ENCODE measurements at places on chromosomes 5 and 9. TPM values are rescaled to one million over a fixed set of nuclear protein-coding genes. Genes with fewer than 3 reads are reported as not detected.

Gene CYSRT1
- total RNA-seq = 0.17 TPM

Gene CEL
- total RNA-seq = 0.58 TPM

DNA sequence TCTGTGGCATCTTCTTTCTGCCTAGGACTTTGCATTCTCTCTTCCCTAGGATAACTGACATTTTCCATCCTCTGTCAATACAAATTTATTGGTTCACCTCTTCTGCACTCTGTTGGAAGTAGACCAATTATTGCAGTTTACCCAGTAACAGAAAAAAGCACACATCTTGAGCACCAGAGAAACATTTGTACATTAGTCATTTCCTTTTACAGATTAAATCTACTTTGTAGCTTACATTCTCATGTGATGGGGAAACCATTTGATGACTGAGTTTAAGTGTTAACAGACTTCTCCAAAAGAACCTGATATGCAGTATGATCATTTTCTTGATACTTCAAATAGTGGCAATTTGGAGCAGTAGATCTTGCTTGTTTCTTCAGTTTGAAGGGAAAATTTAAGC lies 1098.8 kb downstream of the DTWD2 start:
- DNase-seq = peak; percentile 38

DNA sequence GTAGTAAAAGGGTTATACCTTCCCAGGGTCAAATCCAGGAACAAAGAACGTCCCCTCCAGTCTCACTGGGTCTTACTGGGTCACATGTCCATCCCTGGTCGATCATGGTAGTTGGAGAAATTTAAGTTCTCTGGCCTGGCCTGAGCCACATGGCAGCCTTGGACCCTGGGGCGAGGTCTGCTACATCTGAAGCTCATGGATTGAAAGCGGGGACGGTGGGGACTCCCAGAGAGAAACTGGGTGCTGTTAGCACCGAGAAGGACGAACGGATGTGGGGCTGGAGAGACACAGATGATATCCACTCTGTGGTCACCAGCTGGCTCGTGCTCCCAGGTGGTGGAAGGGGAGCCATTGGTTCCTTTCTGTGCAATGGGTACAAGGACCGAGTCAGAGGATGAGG lies 46.9 kb downstream of the TSPAN17 start:
- DNase-seq = no peak

DNA sequence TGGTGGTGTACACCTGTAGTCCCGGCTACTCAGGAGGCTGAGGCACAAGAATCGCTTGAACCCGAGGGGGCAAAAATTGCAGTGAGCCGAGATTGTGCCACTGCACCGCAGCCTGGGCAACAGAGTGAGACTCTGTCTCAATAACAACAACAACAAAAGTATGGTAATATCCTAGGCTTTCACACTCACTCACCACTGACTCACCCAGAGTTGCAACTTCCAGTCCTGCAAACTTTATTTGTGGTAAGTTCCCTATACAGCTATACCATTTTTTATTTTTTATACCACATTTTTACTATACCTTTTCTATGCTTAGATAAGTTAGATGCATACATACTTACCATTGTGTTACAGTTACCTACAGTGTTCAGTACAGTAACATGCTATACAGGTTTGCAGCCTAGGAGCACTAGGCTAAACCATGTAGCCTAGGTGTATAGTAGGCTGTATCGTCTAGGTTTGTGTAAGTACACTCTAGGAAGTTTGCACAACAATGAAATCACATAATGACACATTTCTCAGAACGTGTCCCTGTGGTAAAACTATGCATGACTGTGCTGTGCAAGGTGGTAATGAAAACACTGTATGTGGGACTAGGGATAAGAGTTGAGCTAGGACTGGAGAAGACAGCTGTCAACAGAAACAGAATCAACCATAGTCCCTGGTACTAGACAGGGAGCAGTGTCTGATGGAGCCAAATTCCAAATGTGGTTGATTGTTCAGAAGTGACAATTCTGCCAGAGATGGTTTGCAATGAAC lies 109.5 kb upstream of the RAD23B start:
- DNase-seq = no peak

DNA sequence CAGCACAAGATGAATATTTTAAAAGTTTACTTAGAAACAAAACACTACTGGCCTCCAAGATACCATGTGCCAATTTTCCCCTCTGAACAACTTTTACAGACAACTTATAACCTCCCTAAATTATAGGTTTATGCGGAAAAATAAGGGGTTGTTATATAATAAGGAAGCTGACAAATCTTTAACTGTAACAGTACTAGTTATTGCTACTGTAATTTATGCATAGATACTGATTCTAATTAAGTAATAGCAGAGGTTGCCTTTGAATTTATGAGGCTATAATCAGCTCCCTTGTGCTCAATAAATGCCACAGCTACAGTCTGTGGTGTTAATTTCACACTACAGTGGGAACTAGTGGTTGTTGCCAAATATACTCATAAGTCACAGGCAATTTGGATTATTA lies 291.3 kb upstream of the PCSK5 start:
- DNase-seq = no peak

- peak; percentile 32 for DNase-seq
Observed at GRCh38 chr9:34376596-34377403, at the start of gene MYORG. Gene MYORG, minus strand, starts transcription at chr9:34376898. Its CDS starts 3,955 bp downstream, at chr9:34372943.

DNA sequence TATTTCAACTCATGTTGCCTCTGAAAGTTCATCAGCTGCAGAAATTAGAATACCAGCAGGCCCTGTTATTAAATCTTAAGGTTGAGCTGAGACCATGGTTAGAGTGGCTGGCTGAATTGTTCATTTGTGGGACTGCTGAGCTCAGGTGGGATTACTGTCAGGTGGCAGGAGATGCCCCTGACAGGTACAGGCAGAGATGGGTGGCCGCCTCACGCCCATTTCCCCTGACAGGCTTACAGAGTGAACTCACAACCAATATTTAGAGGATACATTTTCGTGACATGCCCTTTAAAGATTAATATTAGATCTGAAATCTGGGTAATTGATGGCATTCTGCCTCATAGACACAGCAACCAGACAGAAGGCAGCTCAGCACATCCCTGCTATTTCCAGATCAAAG lies 136.0 kb downstream of the MVB12B start:
- no peak for DNase-seq

DNA sequence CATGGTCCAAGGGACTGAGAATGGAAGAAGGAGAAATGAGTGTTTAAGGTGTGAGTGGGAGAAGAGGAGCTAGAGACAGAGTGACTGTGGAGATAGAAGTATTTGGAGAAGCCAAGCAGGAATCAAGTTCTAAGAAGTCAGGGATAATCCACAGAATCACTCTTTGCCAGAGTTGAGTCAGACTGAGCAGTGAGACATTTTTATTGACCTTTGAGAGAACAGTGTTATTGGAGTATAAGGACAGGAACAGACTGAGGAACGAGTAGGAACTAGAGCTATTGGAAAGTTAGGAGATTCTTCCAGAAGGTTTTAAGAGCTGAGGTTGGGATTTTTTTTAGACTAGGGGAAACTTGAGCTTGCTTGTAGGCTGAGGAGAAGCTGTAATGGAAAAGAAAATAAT lies 37.2 kb downstream of the RCL1 start:
- no peak for DNase-seq

GRCh38 chr9:122325124-122325523 lies 45.7 kb upstream of the PTGS1 start:
- DNase-seq = no peak

GRCh38 chr9:96460882-96461281 lies 10.9 kb downstream of the HABP4 start:
- DNase-seq = no peak
